Activated naive CD8-positive, alpha-beta T cell treated with anti-CD3 and anti-CD28 coated beads for 36 hours (primary cell): ENCODE measurements at places on chromosomes 6 and 20. TPM values are rescaled to one million over a fixed set of nuclear protein-coding genes. Genes with fewer than 3 reads are reported as not detected.
A peak's percentile ranks its signal among the peaks of the same experiment; 100 is the strongest.

The C6orf132 gene
- 0.18 TPM for total RNA-seq

The TENT5A gene
- 0.76 TPM for total RNA-seq

DNA sequence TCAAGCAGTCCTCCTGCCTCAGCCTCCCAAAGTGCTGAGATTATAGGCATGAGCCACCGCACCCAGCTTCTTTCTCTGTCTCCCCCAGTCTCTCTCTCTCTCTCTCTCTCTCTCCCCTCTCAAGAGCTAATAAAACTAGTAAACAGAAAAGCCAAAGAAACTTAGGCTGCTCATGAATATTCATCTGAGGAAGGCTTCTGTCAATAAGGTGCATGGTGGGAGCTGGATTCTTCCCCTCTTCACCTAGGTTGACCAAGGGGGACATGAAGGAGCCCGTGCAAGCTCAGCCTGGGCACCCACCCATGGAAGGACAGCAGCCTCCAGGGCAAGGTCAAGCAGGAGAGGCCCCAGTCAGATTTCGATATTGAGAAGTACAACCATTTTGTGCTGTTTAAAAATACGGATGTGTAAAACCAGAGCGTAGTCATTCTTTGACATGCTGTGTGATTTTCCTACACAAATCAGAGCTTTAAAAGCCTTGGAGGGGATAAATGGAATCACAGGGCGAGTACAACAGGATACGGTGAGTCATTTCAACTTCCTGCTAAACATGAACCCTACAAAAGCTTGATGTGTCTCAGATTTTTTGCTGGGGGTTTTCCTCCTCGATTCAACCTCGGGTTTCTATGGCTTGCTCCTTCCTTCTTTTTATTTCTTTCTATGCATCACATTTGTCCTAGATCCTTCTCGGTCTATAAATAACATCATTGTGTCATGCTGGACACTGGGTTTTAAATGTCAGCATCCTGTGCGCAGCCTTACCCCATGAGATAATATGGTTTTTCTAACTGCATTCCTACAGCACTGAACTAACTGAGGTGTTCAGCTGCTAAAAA, 368.9 kb upstream of the JARID2 start:
- H3K27ac ChIP-seq = peak overlapping the region; percentile 97
- H3K36me3 ChIP-seq = peaks cover 14% of the 10 kb centered on the region
- DNase-seq = peak; percentile 28
- H3K27me3 ChIP-seq = no peaks in the 10 kb centered on the region
- peaks cover 67% of the 10 kb centered on the region for H3K4me1 ChIP-seq

- no peaks in the 10 kb centered on the region for H3K27me3 ChIP-seq
- H3K36me3 ChIP-seq = peaks cover 72% of the 10 kb centered on the region
- peak overlapping the region; percentile 98 for H3K27ac ChIP-seq
- H3K4me1 ChIP-seq = peaks cover 64% of the 10 kb centered on the region
- H3K4me3 ChIP-seq = peak overlapping the region; percentile 81
- DNase-seq = peak; percentile 89
These were observed 3.9 kb downstream of the SYTL3 start for GRCh38 chr6:158653577-158654354.
